ENCODE measurements at places on chromosomes 4 and X. TPM values are rescaled to one million over a fixed set of nuclear protein-coding genes. Genes with fewer than 3 reads are reported as not detected.

The DIPK2B gene
- total RNA-seq = 3.6 TPM

The MTNR1A gene
- total RNA-seq = not detected

The SPP1 gene
- total RNA-seq = not detected

The HDAC6 gene
- total RNA-seq = 37.7 TPM

The MID1 gene
- total RNA-seq = 19.9 TPM

The GC gene
- total RNA-seq = not detected

The TIGD4 gene
- total RNA-seq = 0.04 TPM

The REELD1 gene
- not detected for total RNA-seq

The PIN4 gene
- 14.2 TPM for total RNA-seq

The DCHS2 gene
- 0.07 TPM for total RNA-seq

The CT45A3 gene
- total RNA-seq = not detected

The MAGEE2 gene
- total RNA-seq = not detected

The ARSJ gene
- total RNA-seq = 77.4 TPM

The MAGEA2 gene
- total RNA-seq = not detected

The SPANXA1 gene
- total RNA-seq = not detected

The PABPC1L2A gene
- not detected for total RNA-seq

Measured in pulmonary artery endothelial cell (primary cell).